Endothelial cell of umbilical vein (primary cell): ENCODE measurements at places on chromosomes 6 and 20. TPM values are rescaled to one million over a fixed set of nuclear protein-coding genes. Genes with fewer than 3 reads are reported as not detected.

- DNase-seq, result no peak
Observed at GRCh38 chr6:41375598-41376151, 40.3 kb downstream of the NCR2 start.

DNA sequence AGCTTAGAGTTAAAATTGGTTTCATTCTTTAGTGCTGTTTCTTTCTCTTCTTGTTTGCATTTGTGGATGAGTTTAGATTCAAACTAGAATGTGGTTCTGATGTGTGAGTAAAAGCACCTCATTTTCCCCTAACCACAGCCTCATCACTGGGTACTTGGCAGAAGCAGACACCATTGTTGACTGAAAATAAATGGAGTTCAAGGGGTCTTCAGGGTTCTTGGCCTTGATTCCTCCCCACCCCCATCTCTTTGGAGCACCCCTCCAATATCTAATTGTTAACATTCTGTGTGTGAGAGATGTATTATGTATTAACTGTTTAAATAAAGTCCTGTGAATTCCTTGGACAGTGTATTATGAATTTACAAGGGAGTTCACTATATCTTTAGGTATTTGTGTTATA, 59.6 kb downstream of the JARID2 start:
- DNase-seq, result no peak

- no peak for DNase-seq
Observed at GRCh38 chr6:43736844-43737243, 33.2 kb upstream of the VEGFA start.

GRCh38 chr20:9088556-9088955, 19.7 kb downstream of the PLCB4 start:
- no peak for DNase-seq

- DNase-seq, result no peak
Observed at GRCh38 chr20:38732981-38733380, 8.7 kb downstream of the SLC32A1 start.

DNA sequence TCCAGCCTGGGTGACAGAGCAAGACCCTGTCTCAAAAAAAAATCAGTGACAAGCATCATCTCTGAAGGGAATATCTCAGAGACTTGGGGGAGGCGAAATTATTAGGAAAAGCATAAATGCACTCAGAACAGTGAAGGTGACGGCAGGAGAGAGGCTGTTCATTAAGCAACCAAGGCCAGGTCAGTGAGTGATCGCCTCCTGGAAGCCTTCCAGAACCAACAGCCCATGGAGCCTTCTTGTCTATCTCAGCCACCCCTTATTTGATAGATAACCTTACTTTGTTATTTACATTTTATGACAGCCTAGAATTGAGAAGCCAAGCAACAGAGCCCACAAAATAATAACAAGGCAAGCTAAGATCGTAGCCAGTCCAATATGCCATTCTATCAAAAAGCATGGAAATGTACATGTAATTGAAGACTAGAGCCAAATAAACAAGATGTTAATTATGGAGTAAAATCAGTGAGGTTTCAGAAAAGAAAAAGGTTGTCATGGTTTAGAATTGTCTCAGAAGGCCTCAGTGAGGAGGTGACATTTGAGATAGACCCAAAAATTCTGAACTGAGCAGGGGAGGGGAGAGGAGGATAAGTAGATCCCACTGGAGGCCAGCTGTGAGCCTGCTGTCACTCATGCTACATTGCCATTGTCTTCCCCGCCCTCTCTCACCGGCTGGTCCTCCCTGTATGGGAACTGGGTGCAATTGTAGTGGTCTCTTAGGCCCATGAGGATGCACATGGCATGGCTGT, 17.8 kb downstream of the BNIP5 start:
- DNase-seq, result no peak

DNA sequence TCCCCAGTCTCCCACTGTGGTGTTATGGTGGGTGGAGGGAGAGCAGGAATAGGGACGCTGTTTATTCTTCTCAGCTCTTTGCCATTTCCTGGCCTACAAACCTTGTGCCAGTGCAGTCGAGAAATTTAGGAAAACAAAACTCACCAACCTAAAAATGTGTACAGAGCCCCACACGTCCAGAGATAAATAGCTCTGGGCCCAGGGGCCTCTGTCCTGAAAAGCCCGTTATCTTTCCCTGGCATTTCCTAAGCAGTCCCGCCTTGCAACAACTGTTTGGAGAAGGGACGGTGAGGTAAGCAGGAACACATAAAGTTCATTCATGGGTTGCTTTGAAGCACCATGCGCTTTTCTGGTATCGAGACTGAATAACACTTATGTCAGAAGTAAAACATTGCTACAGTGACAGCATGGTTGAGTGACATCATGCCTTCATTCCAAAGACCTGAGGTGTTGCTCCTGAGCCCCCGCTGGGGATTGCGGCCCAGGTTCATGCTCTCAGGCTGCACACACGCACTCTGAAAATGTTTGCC, 80.1 kb upstream of the NXT1 start:
- DNase-seq, result peak; percentile 83

DNA sequence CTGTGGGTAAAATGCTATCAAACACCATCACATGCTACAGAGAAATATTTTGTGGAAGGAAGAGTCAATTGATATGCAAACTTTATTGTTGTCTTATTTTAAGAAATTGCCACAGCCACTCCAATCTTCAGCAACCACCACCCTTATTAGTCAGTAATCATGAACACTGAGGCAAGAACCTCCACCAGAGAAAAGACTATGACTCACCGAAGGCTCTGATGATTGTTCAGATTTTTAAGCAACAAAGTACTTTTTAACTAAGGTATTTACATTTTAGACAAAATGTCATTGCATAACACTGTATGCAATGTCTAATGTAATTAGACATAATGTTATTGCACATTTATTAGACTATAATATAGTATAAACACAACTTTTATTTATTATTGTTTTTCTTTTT, 26.2 kb upstream of the MMP24 start:
- no peak for DNase-seq

DNA sequence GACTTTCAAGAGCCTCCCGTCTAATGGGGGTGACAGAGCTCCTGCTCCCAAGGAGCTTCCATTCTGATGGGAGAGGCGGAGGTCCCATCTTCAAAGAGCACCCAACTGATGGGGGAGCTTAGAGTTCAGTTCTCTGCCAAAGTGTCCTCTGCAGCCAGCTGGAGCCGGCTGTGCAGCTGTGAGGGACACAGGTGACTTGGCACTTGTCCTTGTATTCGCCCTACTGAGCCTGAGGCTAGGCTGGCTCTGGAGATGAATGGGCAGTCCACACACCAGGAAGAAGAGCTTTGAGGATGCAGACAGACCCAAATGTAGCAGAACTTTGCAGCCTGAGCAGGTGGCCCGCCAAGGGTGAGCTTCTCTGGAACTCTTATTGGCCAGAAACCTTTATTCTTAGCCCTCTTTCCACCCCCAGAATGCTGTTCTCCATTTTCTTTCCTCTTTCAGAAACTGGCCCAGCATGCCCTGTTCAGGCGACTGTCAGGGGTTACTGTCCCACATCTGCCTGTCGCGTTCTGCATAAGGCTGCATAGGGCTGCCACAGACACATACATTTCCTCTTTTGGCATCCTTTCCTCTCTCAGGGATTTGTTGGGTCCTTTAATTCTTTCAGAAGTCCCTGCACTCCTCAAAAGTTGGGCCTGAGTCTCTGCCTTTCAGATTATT, 108.7 kb upstream of the LRFN2 start:
- no peak for DNase-seq

GRCh38 chr6:776528-776931, 83.6 kb upstream of the EXOC2 start:
- DNase-seq, result no peak

GRCh38 chr20:3710011-3710466, 2.4 kb downstream of the SIGLEC1 start:
- no peak for DNase-seq

- DNase-seq, result no peak
Observed at GRCh38 chr6:38310061-38310460, 329.7 kb downstream of the BTBD9 start.

DNA sequence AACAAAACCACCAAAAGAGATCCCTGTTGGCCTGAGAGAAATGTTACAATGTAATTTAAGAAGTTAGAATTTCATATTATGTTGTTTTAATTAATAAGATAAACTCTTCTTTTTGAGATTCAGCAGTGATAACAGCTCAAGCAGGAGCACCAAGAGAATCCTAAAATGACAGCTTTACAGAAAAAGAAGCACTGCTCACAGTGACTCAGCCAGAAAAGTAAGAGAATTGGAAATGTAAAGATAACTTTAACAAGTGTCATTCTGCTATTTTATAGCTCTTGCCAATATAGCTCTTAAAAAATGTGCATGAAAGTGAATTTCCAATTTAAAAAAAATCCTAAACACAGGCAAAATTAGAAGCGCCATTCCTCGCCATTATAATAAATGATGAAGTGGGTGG, 111.3 kb downstream of the UBE3D start:
- DNase-seq, result no peak

GRCh38 chr6:118356054-118356453, 192.0 kb upstream of the PLN start:
- no peak for DNase-seq

DNA sequence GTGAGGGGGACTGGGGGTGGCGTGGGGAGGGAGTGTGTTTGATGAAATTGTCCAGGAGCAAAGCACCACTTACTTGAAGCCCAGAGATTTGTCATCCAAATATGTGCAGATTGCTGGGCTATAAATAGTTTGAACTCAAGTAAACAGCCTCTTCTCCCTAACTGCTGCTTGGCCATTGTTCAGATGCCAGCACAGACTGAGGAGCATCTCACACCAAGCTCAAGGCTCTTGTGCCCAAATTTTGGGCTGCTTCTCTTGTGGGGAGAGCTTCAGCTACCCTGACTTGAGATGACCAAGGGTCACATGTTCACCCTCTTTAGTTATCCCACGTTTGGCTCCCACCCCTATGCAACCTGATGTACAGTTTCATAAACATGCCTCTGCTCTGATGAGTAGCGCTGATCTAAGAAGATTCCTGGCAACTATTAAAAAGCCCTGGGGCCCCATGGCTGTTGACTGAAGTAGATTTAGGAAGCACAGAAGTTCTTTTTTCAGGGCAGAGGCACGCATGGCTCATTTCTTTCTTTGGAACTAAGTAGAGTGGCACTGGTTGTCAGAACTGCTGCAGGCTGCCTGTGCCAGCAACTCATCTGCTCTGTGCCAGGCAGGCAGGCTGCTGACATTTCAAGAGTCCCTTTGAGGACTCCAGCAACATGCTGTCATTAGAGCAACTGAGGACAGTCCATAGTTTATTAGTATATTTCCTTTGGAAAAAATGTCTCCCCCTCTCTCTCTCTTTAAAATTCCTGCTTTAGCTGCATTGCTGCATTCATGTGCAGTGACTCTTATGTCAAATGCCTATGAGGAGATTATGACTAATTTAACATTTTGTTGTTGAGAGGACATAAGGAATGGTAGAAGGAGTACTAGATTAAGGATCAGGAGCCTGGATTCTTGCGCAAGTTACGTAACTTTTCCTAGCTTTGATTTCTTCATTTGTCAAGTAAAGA, 9.6 kb upstream of the PKIG start:
- DNase-seq, result peak; percentile 73

DNA sequence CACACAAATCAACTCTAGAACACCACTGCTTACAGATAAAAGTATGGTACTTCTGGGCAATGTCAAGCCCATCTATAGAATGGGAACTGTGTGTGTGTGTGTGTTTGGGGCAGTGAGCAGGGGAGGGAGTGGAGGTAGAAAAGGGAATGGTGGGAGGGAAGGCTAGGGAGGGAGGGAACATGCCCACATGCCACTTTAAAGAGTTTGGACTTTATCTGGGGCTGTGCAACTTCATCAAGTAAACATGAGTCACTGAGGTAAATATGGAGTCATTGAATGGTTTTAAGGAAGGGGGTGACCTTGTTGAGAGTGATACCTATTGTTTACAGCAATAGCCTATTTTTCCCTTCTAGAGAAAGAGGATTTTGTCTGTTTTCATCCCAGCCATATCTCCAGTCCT, 22.5 kb upstream of the RNGTT start:
- no peak for DNase-seq

- no peak for DNase-seq
Observed at GRCh38 chr20:34104059-34104458, 8.0 kb downstream of the EIF2S2 start.

- DNase-seq, result no peak
Observed at GRCh38 chr6:128465368-128466343, 54.7 kb downstream of the PTPRK start.

DNA sequence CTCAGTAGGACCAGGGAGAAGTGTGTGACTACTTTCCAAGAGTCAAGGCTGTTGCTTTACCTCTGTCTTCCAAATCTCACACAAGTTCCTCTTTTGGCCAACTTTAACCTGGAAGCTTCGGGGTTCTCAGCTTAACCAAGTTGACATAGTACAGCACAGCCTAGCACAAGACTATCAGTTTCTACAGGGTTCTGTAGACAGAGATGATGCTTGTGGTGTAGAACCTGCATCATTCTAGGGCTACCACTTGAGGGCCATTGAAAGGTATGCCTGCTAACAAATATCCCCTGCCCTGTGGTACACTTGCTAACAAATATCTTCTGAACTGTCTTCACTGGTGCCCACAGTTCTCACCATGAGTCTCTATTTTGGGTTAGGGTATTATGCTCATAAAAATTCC, 62.0 kb upstream of the MAP3K7 start:
- DNase-seq, result no peak

DNA sequence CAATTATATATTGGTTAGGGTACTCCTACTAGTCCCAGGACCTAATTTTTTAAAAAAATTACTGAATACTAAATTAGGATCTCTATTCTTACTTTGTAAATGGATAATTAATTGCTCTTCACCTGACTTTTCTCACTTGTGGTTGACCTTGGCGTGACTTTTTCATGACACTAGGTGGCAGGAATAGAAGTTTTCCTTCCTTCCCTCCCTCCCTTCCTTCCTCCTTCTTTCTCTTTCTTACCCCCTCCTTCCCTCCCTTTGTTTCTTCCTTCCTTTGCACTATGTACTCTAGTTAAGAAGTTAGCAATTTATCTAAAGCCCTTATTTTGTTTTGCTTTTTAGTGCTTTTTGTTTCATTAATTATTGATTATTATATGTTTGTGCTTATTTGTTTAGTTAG, 20.4 kb upstream of the HBS1L start:
- DNase-seq, result no peak

DNA sequence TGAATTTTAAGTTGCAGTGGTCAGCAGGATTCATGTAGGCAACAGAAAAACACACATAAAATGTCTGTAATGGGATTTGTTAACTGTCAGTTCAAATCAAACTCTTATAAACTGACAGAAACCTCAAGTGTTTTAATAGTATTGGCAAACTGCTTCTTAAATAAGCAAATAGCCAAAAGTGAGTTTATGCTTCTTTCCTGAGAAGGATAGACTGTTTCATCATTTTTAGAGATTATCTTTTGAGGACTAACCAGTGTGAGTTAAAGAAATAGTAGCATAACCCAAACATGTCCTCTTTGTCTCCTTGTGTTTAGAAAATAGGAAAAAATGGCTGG, 68.0 kb downstream of the AIG1 start:
- DNase-seq, result no peak

DNA sequence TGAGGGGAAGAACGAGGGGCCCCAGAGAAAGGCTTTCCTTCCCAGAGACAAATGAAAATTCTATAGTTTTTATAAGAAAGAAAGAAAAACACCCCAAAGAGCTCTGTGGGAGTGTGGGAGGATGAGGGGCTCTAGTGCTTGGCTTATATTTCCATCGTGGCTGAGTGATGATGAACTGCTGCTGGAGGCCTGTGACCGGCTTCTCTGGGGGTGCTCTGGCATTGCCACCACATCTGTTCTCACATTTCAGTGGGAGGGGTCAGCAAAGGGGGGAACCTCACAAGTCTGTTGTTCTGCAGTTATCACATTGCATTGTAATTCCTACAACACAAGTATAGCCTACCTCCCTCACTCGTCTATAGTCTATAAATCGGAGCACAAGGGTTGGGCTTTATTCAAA, 67.6 kb upstream of the BACH2 start:
- DNase-seq, result no peak

The DPPA5 gene
- total RNA-seq, result not detected in 2 replicates

The DEFB124 gene
- total RNA-seq, result not detected in 2 replicates

The PRND gene
- 0.18 and 0.28 TPM in 2 replicates for total RNA-seq
